ENCODE measurements at places on chromosomes 4 and X.

DNA sequence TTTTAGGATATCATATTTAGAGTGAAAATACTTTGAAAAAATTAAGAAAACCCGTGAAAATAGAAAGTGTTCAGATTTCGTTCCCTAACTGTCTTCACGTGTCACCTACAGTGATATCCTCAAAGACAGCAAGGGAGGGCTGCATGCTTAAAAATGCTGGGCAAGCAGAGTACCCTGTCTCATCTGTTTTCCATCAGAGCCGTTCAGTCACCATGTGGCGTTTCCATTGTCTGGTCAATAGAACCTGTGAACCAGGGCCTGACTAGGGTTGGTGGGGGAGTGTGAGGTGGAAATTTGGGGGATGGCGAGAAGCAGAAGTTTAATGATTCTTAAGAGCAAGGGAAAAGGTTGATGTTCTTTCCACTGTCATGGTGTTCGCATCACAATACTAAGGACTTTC is 173.9 kb downstream of the BMPR1B start:
- DNase-seq: no peak

DNA sequence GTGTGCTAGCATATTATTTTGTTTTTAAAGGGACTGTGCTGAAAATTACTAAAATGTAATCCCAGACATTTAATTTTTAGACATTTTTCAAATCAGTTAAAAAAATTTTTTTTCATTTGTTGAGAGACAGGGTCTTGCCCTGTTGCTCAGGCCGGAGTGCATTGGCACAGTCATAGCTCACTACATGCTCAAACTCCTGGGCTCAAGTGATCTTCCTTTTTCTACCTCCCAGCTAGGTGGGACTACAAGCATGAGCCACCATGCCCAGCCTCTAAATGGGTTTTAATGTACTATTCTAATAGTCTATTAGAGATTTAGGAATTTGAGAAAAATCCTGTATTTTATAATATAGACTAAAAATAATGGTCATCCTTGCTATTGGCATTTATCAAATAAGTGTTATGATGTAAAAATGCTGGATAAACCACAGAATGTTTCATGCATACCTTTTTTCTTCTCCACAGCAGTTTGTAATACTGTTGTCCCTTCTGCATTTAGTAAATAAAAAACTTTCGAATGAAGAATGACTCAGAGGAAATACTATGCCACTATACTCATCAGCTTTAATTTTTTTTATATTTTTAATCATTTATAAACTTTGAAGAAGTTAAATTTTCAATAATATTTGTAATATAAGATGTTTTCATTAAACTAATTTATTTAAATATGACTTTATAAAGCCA is 29.9 kb downstream of the CPEB2 start:
- no peak for DNase-seq

- peak; percentile 75 for DNase-seq
These were observed 901 bp downstream of the JADE1 start for GRCh38 chr4:128810331-128810870.

GRCh38 chr4:27350161-27350560 is 489.5 kb downstream of the STIM2 start:
- peak; percentile 7 for DNase-seq

DNA sequence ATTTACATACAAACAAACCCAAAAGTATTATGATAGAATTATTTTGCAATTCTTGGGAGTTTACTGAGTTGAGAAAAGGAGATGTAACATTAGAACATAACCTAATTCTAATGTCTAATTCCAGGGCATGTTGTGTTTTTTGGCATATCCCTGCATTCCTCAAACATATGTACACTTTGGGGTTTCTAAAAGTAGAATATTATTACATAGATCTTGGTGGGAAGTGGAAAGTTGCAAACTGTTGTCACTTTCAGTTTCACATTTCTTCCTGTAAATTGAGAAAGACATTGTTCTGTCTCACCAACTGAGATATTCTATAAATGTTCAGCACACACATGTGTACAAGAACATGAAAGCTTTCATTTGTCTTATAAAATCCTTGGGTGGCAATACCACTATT is 24.4 kb upstream of the GBA3 start:
- DNase-seq: no peak

- DNase-seq: peak; percentile 81
These were observed 83.2 kb downstream of the RBM47 start for GRCh38 chr4:40546506-40546905.

DNA sequence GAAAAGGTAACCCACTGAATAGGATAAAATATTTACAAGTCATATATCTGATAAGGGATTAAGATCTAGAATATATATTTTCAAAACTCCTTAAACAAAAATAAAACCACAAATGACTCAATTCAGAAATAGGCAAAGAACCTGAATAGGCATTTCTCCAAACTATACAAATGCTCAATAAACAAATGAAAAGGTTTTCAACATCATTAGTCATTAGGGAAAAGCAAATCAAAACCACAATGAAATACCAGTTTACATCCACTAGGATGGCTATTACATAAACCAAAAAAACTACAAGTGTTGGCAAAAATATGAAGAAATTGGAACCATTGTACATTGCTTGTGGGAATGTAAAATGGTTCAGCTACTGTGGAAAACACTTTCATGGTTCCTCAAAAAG is 167.0 kb upstream of the GALNT7 start:
- DNase-seq: no peak

GRCh38 chr4:156619154-156619934 is 352.3 kb downstream of the PDGFC start:
- DNase-seq: no peak

DNA sequence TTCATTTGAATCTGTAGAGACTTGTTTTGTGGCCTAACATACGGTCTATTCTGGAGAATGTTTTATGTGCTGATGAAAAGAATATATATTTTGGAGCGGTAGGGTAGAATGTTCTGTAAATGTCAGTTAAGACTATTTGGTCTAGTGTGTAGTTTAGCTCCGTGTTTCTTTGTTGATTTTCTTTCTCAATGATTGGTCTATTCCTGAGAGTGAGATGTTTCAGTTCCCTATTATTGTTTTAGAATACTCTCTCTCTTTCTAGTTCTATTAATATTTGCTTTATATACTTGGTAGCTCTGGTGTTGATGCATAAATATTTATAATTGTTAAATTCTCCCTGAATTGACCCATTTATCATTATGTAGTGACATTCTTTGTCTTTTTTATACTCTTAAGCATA is 236.5 kb downstream of the GLUD2 start:
- no peak for DNase-seq
